ENCODE measurements at places on chromosomes 16 and 17.

GRCh38 chr17:51103050-51103449 is 17.6 kb downstream of the SPAG9 start:
- DNase-seq = no peak

- no peak for DNase-seq
Measured at GRCh38 chr16:57972306-57972705, 1.4 kb upstream of the CNGB1 start.

DNA sequence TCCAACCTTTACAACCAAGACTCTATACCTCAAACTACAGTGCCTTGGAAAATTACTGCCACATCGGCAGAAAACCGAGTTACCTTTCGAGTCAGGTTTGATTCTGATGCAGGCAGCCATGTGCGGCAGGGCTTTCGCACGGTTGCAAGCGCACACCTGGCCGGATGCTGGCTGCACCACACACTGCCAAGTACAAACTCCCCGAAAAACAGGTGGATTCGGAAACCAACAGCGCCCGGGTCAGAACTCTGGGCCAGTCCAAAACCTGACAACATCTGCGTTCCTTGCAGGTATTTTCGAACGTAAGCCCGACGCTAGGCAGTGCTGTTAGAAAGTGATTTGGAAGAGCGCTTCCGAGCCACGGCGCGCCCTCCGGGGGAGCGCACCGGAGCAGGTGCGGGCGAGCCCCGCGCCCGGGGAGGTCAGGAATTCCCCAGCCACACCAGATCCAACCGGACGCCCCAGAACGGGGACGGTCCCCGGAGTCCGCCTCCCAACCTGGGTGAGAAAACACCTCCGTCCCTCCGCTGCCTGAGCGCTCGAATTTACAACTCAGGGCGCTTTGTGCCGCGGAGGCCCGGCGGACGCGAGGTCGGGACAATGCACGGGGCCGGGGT is 1.2 kb downstream of the USP7 start:
- peak; percentile 37 for DNase-seq

- no peak for DNase-seq
Measured at GRCh38 chr17:37830151-37830993, 85.5 kb upstream of the HNF1B start.

DNA sequence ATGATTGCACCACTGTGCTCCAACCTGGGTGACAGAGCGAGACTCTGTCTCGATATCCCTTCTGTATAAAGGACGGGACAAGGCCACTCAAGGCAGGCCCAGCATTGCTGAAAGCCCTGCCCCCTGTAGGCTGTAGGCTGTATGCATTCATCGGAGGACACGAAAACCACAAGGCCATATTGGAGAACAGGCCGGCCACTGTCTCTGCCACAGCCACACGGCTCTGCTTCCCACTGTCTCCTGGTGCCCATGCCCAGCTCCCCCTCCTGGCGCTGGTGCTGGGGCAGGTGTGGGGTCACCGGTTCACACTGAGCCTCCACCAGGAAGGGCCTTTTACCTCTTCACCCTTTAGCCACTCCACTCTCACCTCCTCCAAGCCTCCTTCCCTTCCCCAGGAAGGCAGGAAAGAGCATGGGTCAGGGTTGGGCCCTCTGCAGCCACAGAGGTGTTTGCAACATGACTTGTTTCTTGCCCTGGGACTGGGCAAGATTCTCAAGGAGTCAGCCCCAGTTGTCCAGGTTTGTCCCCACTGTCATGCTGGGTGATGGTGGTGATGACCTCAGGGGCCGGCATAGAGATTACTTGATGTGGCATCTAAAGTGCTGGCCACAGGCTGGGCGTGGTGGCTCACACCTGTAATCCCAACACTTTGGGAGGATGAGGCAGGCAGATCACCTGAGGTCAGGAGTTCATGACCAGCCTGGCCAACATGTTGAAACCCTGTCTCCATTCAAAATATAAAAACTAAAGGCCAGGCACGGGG is 5.3 kb upstream of the NTN3 start:
- DNase-seq = no peak

DNA sequence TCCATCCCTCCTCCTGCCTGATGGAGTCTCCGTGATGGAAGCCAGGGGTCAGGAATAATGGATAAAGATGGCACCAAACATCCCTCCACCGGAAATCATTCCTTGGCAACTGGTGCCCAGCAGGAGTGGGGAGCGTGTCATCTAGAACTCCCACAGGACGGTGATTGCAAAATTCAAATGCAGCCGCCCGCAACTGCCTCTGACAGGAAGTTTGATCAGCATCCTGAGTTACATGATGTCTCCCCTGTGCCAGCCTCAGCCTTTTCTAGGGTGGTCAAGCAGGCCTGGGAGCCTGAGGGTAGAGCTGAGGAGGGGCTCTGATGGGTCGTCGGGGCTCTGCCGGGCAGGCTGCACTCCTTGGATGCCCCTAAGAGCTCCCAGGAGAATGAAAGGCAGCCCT is 52.8 kb downstream of the GSG1L start:
- no peak for DNase-seq

DNA sequence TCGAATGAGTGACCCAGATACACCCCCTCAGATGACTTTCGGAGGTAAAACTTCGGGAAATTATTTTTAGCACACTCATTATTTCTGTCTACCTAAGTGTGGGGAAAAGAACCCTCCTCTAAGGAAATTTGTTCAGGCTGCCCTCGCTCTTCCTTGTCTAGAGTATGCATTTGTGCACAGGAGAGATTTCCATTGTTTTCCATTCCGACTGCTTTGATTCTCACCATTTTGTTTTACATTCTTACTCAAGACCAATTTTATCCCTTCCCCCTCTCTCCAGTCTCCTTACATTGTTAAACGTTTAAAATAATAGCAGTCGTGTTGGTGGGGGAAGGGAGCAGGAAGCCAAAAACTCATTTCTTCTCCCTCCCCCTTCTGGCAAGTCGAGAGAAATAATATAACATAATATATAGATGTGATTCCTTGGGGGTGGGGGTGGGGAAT is 1.5 kb upstream of the CHD3 start:
- no peak for DNase-seq

DNA sequence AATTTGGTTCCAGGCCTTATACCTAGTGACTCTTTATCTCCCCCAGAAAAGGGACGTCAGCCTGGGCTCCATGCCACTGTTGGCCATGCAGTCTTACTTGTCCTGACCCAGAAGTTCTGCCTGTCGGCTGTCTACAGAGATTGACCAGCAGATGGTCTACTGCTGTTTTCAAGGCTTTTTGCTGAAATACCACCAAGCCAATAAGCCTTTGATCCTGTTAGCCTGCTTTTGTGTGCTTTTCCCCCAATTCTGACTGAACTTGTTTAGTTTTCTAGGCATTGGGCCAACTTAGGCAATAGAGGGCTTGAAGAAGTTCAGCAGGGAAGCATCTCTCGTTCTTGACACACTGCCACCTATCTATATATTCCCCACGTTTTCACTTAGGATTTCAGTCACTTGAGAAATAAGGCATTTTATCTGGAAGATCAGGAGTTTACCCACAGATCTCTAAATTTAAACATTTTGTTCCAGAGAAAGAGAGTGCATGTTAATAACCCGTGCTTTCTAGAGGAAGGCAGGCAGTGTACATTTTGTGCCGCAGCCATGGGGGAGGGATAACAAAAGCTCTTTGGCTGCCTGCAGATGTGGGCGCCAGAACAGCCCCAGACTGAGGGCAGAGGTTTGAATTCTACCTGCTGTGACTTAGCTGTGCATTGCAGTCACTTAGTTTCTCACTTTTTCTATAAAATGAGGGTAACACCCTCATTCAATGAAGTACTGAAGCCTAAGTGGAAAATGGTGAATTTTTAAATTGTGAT is 12.3 kb upstream of the CARMIL2 start:
- DNase-seq = no peak

DNA sequence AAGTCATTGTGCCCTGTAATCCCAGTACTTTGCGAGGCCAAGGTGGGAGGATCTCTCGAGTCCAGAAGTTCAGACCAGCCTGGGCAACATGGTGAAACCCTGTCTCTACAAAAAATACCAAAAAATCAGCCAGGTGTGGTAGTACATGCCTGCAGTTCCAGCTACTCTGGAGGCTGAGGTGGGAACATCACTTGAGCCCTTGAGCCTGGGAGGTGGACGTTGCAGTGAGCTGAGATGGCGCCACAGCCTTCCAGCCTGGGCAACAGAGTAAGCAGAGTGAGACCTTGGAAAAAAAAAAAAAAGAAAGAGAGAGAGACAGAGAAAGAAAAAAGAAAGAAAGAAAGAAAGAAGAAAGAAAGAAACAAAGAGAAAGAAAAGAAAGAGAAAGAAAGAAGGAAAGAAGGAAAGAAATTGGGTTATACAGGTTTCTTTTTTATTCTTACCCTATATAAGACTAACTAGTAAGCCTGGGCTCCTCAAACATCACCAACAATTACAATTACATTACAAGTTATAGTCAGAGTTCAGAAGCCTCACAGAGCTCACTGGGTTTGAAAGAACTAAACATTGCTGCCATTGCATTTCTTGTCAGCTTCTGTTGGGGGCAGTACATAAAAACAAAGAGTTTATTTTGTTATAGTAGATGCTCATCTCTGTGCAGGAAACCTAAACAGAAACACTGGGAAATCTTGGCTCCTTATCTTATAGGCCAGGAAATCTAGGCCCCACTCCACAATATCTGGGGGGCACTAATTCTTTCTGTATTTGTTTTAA is 6.7 kb upstream of the ABCA9 start:
- peak; percentile 60 for DNase-seq

- DNase-seq = no peak
Measured at GRCh38 chr17:68353111-68353521, 61.8 kb downstream of the ARSG start.

GRCh38 chr17:74972107-74972972 is at the start of gene HID1:
TSS of gene HID1 (minus strand) at chr17:74972759. CDS start at chr17:74972656, 103 bp downstream.
- DNase-seq = no peak
